ENCODE measurements at places on chromosomes 5 and 9.

DNA sequence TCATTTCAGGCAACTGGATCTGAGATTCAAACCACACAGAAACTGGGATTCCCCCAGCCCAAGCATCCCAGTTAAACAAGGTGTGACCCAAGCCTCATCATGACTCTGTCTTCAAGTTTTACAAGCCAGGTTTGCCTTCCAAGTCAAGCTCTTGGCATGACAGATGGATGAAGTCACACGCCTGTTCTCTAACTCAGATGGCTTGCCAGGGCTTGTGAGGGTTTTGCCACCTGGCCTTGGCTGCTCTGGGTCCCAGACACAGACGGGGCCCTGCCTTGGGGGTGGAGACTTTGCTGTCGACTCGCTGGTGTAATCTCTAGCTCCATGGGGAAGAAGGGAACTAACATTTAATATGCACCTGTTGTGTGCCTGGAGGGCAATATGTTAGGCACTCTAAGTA, 95.8 kb upstream of the RARS1 start:
- DNase-seq, result no peak

DNA sequence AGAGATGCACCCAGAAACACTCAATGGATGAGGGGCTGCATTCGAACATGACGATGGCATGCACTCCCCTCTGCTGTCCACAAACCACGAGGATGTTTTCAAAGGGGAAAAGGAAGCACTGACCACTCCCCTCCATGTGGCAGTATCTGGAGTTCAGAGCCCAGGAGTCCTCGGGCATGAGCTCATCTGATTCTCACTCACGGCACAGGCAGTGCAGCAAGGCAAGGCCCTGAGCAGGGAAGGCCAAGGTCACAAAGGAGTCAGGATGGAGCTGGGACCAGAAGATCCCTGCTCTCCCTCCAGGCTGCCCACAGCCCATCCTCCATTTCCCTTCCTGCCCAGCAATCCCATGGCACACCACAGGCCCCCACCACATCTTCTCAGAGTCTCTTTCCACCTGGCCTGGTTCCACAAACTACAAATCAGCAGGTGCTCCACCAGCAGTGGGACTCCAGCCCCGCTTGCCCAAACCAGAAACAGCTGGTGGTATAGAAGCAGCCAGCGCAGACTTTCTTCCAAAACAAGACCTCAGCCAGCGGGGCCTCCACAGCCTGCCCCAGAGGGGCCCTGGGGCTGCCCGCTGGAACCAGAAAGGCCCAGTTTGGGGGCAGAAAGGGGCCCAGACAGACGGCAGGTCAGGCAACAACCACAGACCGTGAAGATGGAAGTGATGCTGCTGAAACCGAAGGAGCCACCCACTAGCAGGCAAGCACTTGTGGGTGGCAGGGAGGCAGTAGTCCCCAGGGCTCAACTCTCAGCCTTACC, 12.2 kb downstream of the TNIP1 start:
- DNase-seq, result no peak

DNA sequence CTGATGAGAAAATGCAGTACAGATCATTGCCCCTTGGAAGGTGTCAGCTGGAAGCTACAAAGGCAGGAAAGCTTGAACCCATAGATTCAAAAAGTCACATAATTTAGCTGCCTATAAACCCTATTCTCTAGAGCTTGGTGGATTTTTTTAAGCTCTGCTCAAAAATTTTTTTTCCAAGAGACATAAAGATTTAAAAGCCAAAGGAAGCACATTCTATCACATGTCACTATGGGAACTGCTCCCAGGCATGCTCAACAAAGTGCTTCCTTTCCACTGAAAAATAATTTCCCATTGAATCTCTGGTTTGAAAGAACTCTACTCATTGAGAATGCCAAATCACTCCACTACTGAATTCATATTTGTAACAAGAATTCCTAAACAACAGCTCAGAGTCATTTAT, 419.8 kb downstream of the CETN3 start:
- DNase-seq, result no peak

DNA sequence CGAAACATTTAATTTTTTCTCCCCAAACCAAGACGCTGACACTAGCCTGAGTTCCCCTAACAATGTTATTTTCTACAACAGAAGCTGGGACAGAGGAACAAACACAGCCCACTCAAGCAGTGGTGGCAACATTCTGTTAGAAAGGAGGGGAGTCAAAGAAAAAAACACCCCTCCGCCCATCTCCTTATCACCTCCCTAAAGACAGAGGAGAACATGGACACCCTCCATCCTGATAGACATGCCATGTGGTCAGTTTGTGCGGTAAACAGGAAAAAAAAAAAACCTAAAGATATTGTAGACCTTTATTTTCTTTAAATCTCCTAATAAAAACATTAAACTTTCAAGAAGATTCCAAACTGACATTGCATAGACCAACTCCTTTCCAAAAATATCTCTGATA, 2.9 kb upstream of the DPM2 start:
- no peak for DNase-seq

GRCh38 chr9:72931437-72931836, 21.4 kb downstream of the ALDH1A1 start:
- DNase-seq, result no peak

DNA sequence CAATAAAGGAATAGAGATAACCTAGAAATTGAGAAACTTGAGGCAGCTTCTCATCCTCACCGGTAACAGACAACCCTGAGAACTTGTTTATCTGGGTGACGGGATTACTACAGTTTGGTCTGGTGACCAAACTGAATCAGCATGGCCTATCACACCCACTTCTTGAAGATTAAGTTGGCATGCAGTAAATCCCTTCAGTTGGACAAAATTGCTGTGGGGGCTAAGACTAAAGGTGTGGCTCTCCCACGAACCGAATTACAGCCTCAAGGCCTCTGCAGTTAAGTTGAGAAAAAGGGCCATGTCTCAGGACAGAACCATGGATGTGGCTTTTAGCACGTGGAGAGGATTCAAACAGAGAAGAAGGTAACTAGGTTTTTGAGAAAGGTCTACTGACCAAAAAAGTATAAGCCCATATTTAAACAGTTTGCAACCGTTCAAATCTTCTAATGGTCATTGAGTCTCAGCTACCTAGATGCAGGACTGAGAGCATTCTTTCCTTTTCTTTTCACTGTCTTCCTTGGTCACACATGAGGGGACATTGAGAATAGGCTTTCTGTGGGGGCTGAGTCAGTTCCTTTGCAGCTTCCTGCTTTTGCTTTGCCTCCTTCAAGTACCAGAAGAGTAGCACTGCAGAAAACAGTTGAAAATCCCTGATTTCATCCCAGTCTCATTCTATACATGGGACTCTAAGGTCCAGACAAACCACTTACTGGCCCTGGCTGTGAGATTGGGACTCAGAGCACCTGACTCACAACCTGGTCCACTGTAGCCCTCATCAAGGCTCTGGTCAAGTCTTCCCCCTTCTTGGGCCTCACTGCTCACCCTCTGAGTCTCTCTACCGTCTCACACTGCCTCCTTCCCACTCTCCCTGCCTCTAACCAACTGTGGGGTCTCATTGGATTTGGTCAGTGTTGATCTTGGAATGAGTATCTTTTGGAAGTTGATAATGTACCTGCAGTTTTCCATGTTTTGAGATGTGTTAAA, 30.9 kb downstream of the PDE6A start:
- no peak for DNase-seq

GRCh38 chr9:91720313-91720712, 229.7 kb downstream of the ROR2 start:
- DNase-seq, result no peak

- DNase-seq, result no peak
Measured at GRCh38 chr9:105332471-105332870, 88.0 kb downstream of the SLC44A1 start.

DNA sequence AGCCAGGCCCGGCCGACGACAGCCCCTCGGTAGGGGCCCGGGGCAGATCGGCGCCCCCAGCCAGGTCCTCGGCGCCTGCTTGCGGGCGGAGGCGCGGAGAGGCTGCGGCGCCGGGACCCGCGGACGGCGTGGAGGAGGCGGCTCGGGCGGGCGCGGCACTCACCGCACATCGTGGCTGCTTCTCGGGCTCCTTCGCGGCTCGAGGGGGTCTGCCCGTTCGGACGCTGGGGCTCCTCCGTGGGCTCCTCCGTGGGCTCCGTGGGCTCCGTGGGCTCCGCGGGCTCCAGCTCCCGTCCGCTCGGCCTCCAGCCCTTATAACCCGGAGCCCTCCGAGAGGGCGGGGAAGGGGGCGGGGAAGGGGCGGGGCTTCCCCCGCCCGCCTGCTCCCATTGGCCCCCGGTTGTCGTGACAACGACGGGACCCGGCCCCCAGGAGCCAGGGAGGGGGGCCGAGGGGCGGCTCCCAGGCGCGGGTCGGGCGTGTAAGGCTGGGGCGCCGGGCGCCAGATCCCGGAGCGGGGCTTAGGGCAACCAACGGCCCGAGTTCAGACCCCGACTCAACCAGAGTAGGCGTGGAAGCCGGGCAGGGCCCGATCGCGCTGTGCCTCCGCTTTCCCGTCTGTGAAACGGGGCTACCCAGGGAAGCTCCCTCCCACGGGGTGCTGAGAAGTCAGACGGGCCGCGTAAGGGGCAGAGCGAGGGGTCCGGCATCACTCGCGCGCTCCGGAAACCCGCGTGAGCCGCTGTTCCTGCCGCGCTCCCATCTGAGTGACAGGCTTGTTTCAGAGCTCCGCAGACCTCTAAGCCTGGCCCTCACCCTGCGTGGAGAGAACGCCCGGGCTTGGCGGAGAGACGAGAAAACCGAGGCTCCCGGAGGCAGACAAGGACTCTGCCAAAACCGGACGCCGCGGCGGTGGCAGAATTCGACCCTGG, at the start of gene GFPT2:
TSS of gene GFPT2 (minus strand) at position 289 of the 932 bp plus-strand sequence. CDS start at position 170, 119 bp downstream.
- peak; percentile 89 for DNase-seq

GRCh38 chr5:102617191-102618187, 118.7 kb upstream of the SLCO6A1 start:
- no peak for DNase-seq

GRCh38 chr9:123343443-123344191, 12.4 kb upstream of the CRB2 start:
- DNase-seq, result no peak

DNA sequence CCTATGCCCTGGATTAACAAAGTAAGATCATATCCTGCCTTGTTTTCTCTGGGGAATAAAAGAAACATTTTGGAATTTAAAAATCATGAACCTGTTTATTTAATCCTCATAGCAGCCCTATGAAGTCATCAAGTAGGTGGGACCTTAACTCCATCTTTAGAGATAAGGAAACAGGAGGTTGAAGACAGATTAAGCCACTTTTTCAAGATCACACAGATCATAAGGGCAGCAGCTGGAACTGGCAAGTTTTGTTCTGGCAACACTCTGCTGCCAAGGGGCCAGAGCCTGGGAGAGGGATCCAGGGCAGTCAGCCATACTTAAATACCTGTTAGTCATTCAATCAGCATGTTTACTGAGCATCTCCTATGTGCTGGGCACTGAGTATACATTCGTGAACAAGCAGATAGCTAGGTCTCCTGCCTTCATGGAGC, 63.7 kb downstream of the SLC1A1 start:
- no peak for DNase-seq

DNA sequence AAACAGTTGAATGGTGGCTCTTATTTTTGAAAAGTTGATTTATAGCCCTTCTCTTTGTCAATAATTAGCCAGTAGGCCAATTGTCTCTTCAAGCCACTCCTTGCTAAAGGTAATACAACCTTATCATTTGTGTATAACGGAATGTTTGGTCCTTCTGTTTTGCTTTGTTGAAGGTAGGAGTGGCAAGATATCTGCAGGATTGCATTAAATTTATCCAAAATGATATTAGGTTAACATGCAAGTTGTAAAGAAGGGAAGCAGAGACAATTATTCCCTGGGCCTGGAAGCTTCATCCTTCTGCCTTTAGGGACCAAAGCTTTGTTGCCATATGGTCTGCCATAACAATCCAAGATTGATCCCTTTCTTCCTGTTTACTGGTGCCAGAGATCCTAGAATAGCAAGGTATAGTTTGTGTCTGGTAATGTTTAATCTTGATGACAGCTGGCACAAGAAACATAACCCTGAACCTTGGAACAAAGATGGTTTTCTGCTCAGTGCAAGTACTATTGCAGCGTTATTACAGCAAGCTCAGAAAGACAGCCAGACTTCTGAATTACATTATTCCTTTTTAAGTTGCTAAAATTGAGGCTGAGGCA, 15.5 kb upstream of the FSD1L start:
- no peak for DNase-seq

GRCh38 chr5:72883850-72884249, 67.4 kb downstream of the TNPO1 start:
- DNase-seq, result no peak

DNA sequence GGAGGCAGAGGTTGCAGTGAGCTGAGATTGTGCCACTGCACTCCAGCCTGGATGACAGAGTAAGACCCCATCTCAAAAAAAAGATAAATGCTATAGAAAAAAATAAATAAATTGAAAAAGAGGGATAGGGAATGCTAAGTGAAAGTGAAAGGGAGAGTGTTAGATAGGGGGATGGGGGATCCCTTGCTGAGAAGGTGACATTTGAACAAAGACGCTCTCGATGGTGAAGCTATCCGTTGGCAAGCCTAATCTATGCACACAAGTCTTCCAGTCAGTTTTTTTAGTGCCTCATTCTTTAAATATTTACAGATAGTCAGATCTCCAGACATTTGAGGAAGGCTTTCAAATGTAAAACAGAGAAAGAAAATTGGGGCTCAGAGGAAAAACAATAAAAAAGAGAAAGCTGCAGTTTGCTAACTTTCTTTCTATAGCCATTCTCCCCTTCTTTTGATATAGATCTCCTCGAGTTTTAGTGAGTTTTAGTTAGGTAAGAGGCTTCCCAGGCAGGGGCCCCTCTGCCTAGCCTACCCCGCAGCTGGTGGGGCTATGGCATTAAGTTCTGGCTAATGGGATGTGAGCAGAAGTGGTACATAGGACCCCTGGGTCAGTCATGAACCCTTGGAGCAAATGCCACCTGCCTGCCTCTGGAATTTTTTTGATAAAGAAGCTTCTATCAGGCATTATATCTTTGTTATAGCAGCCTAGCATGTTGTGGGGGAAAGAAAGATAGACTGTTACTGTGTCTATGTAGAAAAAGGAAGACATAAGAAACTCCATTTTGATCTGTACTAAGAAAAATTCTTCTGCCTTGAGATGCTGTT, 12.0 kb downstream of the GLRX start:
- DNase-seq, result no peak

- DNase-seq, result no peak
Measured at GRCh38 chr5:91079037-91079436, 304.1 kb downstream of the ARRDC3 start.

DNA sequence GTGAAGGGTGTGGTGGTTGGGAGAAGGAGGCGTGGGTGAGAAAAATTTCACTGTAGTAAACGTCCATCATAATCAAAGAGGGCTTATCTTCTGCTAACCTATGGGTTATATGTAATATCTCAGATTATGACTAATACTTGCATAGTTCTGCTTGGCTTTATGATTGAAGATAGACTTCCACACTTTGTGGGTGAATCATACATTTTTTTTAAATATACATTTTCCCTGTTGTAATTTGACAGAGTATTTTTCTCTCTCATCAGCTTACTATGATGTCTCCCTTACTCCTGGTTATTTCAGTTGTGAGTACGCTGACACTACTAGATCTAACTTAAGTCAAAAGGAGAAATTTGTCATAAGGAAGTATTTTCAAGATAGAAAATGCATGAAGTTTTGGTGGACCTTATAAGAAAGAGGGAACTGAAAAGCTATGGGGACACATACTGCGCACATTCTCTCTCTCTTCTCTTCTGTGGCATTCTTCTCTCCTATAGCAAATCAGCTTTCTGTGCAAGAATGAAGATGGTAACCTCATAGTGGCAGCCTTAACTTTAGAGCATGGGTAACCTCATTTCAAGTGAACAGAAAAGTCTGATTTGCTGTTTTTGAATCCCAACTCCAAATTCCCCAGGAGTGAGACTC, 4.9 kb upstream of the JAK2 start:
- no peak for DNase-seq

GRCh38 chr5:31770998-31771397, 132.1 kb downstream of the PDZD2 start:
- no peak for DNase-seq

GRCh38 chr5:134510970-134511795, 14.3 kb upstream of the JADE2 start:
- peak; percentile 6 for DNase-seq
